ENCODE measurements at places on chromosomes 4 and X.
A peak's percentile ranks its signal among the peaks of the same experiment; 100 is the strongest.

DNA sequence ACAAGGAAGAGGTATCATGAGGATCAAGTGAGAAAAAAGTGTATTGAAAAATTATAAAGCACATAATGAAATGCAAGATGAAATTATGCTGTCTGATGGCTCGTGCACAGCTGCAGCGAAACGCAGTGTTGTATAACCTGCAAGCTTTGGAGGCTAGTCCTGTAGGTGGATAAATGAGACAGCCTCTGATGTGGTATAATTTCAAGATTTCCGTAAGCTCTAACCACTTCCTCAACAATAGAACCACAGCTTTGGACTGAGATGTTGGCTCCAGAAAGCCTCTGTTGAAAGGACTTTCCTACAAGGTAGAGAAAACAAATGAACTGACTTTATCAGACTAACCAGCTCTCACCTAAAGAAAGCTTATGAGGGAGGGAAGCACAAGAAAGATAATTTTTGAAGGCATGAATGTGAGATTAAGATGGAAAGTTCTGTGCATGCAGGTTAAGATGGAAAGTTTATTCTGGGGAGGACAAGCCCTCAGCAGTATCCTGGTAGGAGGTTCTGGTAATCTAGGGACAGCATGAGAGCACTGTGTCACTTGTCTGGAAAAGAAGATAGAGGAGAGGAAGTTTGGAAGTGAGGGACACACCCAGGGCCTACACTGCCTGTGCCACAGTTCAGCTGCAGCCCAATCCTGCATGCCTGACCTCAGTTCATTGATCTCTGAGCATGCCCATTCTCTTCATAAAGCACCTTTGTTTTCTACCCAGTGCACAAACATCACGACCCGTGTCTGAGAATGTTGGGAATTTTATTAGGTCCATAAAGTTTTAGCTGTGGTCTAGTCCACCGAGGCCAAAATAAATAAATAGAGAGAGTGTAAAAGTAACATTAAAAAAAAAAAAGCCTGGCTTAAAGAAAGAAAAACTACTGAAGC is 161.5 kb upstream of the SFRP2 start:
- DNase-seq: no peak

GRCh38 chr4:37594099-37594498 is 92.1 kb downstream of the RELL1 start:
- no peak for DNase-seq

- peak; percentile 7 for DNase-seq
Measured at GRCh38 chr4:129545599-129546278, 449.8 kb downstream of the C4orf33 start.

- DNase-seq: no peak
Measured at GRCh38 chrX:24877854-24878650, 137.7 kb downstream of the ARX start.

DNA sequence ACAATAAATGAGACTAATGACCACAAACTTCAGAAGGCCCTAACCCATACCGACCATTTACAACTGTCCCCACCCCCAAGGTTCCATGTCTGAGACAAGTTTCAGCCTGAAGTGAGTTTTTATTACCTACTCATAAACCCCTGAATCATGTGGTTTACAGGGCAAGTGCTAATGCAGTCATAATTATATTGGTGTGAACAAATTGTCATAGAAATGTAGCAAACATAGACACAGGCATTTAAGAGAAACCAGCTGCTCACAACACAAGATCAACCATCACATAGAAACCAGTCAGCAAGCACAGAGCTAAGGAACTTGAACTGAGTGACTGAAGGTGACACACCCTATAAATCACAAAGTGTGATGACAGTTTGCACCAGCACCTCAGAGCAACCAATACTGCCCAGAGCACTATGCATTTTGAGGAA is 173.8 kb upstream of the MID1 start:
- DNase-seq: no peak

- no peak for DNase-seq
Measured at GRCh38 chr4:123667991-123668390, 271.4 kb downstream of the SPRY1 start.

GRCh38 chr4:75698162-75698962 is 25.2 kb upstream of the G3BP2 start:
- no peak for DNase-seq

- no peak for DNase-seq
Measured at GRCh38 chr4:1239950-1240307, 9.0 kb downstream of the CTBP1 start.

- DNase-seq: no peak
Measured at GRCh38 chr4:174324236-174324635, 40.5 kb downstream of the CEP44 start.

GRCh38 chr4:69523385-69524132 is 27.9 kb upstream of the UGT2B4 start:
- no peak for DNase-seq

- DNase-seq: no peak
Measured at GRCh38 chr4:25123236-25123635, 37.0 kb downstream of the SEPSECS start.

DNA sequence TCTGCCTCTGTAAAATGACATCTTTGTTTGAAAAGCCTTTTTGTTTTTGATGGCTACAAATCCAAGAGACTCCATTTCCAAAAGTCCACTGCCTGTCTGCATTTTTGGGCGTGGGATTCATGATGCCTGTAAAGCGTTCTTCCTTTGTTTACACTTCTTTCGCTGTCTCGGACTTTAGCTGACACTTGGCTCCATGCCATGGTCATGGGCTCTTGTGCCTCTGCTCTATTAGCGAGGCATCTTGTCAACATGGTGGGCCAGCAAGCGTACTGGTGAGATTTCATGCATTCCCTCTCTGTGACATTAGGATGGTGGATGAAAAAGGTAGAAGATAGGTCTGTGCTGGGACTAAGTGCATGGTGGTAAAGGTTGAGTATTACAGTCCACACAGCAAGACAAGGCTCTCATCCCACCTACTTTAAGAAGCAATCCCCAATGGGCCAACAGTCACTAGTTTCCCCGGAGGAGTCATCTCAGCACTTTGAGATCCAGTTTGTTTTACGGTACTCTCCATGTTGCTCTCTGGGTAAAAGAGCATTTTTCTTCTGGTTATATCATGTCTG is 298.2 kb upstream of the KLF3 start:
- no peak for DNase-seq

- DNase-seq: peak; percentile 72
Measured at GRCh38 chrX:22389556-22390179, 117.0 kb downstream of the CBLL2 start.

- DNase-seq: no peak
Measured at GRCh38 chr4:169998981-169999380, 27.2 kb downstream of the MFAP3L start.

Measured in EL (cell line).